ENCODE measurements at places on chromosomes 11 and 22. TPM values are rescaled to one million over a fixed set of nuclear protein-coding genes. Genes with fewer than 3 reads are reported as not detected.

- DNase-seq: no peak
Observed at GRCh38 chr11:102955624-102956023, at the start of gene MMP13. Gene MMP13 (minus strand): TSS chr11:102955732. CDS start chr11:102955705, 27 bp downstream.

- peak; percentile 86 for DNase-seq
Observed at GRCh38 chr11:129853518-129854231, 38.0 kb downstream of the TMEM45B start.

DNA sequence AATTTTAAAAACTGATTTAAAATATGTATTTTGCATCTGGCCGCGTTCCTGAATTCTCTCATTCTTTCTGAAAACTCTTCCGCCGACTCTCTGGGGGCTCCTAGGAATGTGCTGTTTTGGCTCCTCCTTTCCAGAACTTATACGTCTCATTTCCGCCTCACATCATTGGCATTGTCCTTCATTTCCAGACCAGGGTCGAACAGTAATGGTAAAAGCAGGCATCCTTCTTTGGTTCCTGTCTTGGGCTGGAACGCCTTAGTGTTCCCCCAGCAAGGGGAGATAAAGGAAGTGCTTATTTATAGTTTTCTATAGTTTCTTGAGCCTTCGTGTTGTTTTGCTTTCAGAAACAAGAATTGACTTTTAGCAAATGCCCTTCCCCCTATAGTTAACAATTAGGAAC lies 10.9 kb upstream of the TNNT3 start:
- no peak for DNase-seq

DNA sequence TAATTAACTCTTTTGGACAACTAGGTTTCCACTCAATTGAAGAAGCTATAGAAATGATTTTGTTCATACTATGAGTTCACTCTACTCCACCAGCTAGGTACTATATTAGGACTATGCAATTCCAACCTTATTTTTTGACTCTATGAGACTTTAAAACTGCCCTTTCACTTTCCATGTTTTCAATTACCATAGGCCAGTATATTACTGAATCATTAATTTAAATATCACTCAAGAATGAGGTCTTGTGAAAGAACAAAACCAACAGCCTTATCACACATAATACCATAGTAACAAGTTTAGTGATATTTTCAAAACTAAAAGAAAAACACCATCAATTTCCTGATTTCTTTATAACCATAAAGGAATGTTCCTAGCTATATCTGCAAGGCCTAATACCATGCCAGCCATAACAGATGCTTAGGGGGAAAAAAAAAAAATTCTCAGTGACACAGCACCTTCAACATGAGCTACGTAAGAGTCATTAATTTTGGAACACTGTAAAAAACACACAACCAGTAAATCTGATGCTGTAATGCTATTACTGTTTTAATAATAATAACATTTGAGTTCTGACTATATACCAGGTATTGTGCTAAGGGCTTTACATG lies 6.1 kb downstream of the DCUN1D5 start:
- no peak for DNase-seq

DNA sequence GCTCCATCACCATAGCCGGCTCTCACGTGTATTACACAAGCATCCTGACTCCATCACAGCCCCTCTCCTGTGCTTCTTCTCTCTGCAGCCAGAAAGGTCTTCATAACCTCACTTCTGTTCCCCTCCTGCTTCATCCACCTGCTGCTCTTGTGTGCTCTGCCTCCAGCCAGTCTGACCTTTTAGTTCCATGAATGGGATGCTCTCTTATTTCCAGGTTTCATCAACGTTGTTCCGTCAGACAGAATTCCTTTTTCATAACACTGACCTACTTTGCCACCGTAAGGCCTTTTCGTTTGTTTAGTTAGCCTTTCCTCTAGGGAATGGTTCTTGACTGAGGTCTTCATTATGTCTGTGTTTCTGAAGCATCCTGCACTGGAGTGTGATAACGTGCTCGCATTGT lies 18.8 kb downstream of the GRAMD1B start:
- DNase-seq: no peak

DNA sequence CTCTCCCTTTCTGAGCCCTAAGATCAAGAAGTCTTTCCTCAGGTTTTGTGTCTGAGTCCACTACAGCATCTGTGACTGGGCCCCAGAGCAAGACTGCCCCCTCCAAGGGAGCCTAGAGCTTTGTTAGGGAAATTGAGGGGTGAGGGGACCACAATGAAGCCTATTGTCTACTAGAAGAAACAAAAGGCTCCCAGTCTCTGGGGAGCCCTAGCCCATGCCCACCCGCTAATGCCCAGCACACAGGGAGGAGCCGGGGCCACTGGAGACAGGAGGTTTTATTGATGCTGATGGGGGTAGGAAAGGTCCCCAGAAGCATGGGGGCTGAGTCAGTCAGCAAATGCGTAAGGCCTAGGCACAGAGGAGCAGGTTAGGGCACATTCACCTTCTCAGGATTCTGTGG lies 14.0 kb downstream of the RHOG start:
- no peak for DNase-seq

GRCh38 chr11:110148775-110149744 lies 55.9 kb downstream of the ZC3H12C start:
- DNase-seq: no peak

DNA sequence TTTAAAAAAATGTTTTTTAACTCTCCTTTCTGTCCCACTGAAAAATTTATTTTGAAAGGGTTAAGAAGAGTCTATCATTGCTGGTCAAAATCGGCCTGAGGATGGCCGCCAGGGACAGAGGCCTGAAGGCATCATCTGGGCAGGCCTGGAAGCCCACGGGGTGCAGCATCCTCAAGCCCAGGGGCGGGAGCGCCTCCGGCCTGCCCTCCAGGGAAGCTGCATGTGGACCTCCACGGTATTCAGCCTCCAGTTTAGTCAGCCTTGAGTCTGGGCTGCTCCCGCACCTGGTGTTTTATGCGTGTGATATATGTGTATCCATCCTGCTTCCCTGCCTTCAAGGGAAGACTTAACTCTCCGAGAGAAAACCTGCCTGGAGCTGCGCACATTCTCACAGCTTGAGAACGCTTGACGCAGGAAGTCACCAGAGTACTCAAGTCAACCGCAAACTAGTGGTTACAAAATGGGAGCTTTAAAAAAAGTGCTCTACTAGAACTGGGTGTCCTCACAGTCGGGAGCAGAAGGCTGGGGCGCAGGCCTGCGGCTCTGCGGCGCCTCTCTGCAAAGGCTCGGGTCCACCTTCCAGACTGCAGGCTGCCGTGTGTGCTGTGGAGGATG lies 13.6 kb upstream of the BID start:
- DNase-seq: no peak

GRCh38 chr22:20015187-20015625 lies 1.4 kb downstream of the ARVCF start:
- no peak for DNase-seq

- no peak for DNase-seq
Observed at GRCh38 chr22:24429411-24430365, 2.3 kb downstream of the ADORA2A start.

DNA sequence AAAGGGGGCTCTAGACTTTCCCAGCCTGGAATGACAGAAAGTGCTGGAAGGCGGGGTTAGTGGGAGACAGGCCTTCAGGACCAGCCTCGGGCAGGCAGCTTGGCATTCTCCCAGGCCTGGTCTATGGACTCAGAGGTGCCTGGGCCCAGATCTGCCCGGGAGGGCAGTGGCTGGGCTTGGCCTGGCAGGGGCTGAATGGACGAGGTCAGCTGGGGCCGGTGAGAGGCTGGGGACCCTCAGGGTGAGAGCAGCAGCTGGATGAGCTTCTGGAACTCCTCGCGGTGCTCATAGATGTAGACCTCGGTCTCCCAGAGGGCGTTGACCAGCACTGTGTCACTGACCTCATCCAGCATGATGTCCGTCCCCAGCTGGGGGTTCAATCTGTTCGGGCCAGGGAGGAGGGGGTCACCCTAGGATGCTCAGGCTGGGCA lies 1.5 kb upstream of the BAIAP2L2 start:
- DNase-seq: no peak

DNA sequence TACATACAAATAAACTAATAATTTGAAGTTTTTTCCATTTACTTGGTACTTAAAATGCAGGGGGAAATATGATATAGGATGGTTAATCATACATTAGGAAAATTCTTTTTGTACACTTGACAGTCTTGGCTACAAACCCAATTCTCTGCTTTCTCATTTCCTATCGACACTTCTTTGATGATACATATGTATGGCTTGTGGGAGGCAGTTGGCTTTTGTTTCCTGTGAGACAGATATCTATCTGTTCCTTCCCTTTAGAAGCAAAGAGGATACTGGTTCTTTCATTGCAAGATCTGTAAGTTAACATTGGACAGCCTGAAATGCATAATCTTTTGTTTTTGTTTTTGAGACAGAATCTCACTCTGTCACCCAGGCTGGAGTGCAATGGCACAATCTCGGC lies 47.9 kb upstream of the ADORA2A start:
- no peak for DNase-seq

- DNase-seq: no peak
Observed at GRCh38 chr11:125935618-125936199, 10.1 kb upstream of the VSIG10L2 start.

DNA sequence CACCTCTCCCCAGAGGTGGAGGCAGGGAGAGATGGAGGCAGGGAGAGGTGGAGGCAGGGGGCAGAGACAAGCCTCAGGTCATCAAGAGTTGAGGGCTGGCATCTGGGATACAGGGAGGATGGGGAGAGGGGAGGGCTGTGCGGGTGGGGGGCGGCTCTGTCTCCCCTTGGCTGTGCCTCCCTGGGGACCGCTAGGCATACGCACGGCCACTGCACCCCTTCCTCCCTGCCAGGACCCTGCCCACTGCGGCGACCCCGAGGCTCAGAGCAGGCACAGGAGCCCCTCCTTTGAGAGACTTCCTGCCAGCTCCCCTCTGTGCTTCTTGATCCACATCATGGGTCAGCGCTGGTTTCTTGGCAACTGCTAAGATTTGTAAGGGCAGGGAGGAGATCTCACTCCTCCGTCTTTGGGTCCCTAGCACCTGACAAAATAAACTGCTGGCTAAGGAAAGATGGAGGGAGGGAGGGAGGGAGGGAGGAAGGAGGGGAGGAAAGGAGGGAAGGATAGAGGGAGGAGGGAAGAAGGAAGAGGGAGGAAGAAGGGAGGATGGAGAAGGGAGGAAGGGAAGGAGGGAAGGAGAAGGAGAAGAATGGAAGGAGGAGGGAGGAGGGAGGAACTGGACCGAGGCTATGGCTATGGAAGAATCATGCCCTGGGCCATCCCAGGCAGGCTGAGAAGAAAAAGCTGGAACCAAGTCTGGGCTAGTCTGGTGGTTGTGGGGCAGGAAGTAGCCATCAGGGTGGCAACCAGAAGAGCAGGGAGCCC lies 18.5 kb downstream of the PRR33 start:
- DNase-seq: no peak

DNA sequence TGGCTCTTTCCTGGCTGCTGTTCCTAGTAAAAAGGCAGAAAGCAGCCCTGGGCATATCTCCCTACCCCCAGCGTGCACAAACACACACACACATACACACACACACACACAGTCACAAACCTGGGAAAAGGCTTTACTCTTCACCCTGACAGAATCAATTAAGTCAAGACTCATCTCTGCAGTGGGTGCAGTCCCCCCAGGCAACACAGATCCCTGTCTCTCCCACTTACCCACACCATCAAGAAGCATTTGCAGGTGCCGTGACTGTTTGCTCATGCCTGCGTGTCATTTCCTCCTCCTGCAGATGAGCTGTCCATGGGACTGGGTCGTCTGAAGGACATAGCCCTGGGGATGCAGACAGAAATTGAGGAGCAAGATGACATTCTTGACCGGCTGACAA lies 28.6 kb downstream of the SNAP29 start:
- no peak for DNase-seq

GRCh38 chr11:61654397-61654829 lies 25.8 kb upstream of the DAGLA start:
- no peak for DNase-seq

DNA sequence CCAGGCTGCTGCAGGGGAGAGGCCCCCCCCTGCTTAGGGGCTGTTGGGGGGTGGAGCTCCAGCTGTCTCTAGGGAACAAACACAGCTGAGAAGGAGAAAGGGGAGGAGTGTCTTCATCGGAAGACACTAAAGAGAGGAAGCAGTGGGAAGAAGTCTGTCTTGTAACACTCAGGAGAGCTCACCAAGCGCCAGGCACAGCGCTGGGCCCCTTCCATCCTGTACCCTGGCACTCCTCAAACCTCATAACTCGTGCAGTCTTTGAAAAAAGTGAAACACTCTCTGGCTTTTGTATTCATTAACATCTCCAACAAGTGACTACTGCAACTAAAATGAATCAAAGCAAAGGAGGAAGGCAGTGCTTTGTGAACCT lies 67.4 kb upstream of the PRDM11 start:
- DNase-seq: no peak

GRCh38 chr22:37248251-37248650 lies 4.2 kb upstream of the RAC2 start:
- no peak for DNase-seq

DNA sequence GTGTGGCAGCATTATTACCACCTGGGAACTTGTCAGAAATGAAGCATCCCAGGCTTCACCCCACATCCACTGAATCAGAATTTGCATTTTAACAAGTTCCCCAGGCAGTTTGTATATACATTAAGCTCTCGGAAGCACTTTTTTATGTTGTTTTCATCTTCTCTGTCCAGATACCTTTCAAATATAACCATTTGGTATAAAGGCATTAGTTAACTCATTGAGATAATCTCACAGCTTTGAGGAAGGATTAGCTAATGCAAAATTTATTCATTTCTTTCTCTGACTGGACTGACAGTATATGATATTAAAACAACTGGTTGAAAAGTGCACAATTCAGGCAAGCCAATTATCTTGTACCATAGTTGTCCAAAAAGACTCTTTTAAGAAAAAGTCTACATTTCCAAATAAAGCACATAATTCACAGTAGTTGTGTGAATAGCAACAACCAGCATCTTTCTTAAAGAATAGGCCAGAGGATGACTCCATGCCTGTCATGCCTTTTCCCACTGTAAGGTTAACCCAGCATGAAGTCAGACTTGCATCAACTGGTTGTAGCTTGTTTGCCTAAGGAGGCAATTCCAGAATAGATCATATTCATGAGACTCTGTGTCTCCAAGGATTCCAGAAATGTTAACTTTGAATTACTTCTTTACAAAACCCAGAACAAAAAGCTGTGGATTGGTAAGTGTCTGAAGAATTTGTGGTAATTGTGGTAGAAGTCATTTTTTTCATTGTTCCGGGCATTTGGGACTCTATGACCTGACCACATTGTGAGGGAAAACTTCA lies 254.3 kb upstream of the SESN3 start:
- DNase-seq: no peak

- no peak for DNase-seq
Observed at GRCh38 chr11:127059750-127060149, 59.2 kb upstream of the KIRREL3 start.

DNA sequence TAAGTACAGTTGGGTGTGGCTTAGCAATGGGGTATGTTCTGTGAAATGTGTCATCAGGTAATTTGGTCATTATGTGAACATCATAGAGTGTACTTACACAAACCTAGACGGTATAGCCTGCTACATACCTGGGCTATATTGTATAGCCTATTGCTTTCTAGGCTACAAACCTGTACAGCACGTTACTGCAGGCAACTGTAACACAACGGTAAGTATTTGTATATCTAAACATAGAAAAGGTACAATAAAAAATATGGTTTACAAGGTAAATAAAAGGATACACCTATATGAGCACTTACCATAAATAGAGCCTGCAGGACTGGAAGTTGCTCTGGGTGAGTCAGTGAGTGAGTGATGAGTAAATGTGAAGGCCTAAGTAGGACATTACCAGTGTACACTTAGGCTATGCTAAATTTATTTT lies 73.1 kb upstream of the GDPD4 start:
- no peak for DNase-seq

PANX2 gene
- 2.0 TPM for total RNA-seq

KCTD14 gene
- total RNA-seq: 0.64 TPM

ADORA2A gene
- total RNA-seq: 4.3 TPM

CASP4 gene
- 222 TPM for total RNA-seq

GRAMD1B gene
- total RNA-seq: 8.2 TPM

ACO2 gene
- 65.2 TPM for total RNA-seq

All from breast epithelium (tissue), 4 donors.